ENCODE measurements at places on chromosomes 1 and 21. TPM values are rescaled to one million over a fixed set of nuclear protein-coding genes. Genes with fewer than 3 reads are reported as not detected.

The C4BPA gene
- 0.06 TPM for total RNA-seq

The HSD3B1 gene
- not detected for total RNA-seq

The PGLYRP4 gene
- total RNA-seq = not detected

The TEX38 gene
- not detected for total RNA-seq

The FMO1 gene
- total RNA-seq = not detected

The CELA2B gene
- total RNA-seq = 18.3 TPM

The ATF6 gene
- 25.9 TPM for total RNA-seq

The PATJ gene
- 4.0 TPM for total RNA-seq

The AMPD2 gene
- 42.6 TPM for total RNA-seq

GRCh38 chr1:12052997-12053686 lies 10.0 kb upstream of the TNFRSF8 start:
- H3K27ac ChIP-seq = no peak overlapping the region
- no peaks in the 10 kb centered on the region for H3K36me3 ChIP-seq
- peaks cover 6% of the 10 kb centered on the region for H3K27me3 ChIP-seq
- peaks cover 14% of the 10 kb centered on the region for H3K4me1 ChIP-seq
- no peak for DNase-seq

- peak overlapping the region; percentile 68 for H3K4me3 ChIP-seq
- peaks cover 2% of the 10 kb centered on the region for H3K36me3 ChIP-seq
- no peak for DNase-seq
- no peaks in the 10 kb centered on the region for H3K27me3 ChIP-seq
- peaks cover 24% of the 10 kb centered on the region for H3K4me1 ChIP-seq
- peak overlapping the region; percentile 77 for H3K27ac ChIP-seq
These were observed 700 bp downstream of the PIGV start for GRCh38 chr1:26788515-26788785.

- H3K4me3 ChIP-seq = no peak overlapping the region
- no peaks in the 10 kb centered on the region for H3K27me3 ChIP-seq
- no peak overlapping the region for H3K27ac ChIP-seq
- no peak for DNase-seq
- peaks cover 4% of the 10 kb centered on the region for H3K36me3 ChIP-seq
- H3K4me1 ChIP-seq = peaks cover 11% of the 10 kb centered on the region
These were observed 13.9 kb downstream of the RC3H1 start for GRCh38 chr1:174008269-174008668.

DNA sequence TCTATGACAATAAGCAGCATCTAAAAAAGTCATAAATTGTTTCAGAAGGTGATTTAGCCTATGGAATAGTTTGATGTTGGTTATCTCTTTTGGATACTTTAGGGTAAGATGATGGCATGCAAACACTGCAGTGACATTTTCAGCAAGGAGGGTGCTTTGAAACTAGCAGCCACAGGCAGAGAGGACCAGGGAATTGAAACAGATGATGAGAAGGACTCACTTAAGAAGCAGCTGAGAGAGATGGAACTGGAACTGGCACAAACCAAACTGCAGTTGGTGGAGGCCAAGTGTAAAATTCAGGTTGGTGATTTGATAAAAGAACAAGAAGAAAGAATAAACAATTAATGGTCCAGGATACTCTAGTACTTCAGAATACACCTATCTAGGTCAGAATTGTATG lies 11.2 kb upstream of the CACYBP start:
- no peaks in the 10 kb centered on the region for H3K27me3 ChIP-seq
- no peak for DNase-seq
- H3K27ac ChIP-seq = no peak overlapping the region
- no peaks in the 10 kb centered on the region for H3K36me3 ChIP-seq
- H3K4me1 ChIP-seq = no peaks in the 10 kb centered on the region
- no peak overlapping the region for H3K4me3 ChIP-seq

GRCh38 chr1:37922767-37923550 lies 23.9 kb downstream of the INPP5B start:
- no peak overlapping the region for H3K4me3 ChIP-seq
- H3K36me3 ChIP-seq = peaks cover 10% of the 10 kb centered on the region

DNA sequence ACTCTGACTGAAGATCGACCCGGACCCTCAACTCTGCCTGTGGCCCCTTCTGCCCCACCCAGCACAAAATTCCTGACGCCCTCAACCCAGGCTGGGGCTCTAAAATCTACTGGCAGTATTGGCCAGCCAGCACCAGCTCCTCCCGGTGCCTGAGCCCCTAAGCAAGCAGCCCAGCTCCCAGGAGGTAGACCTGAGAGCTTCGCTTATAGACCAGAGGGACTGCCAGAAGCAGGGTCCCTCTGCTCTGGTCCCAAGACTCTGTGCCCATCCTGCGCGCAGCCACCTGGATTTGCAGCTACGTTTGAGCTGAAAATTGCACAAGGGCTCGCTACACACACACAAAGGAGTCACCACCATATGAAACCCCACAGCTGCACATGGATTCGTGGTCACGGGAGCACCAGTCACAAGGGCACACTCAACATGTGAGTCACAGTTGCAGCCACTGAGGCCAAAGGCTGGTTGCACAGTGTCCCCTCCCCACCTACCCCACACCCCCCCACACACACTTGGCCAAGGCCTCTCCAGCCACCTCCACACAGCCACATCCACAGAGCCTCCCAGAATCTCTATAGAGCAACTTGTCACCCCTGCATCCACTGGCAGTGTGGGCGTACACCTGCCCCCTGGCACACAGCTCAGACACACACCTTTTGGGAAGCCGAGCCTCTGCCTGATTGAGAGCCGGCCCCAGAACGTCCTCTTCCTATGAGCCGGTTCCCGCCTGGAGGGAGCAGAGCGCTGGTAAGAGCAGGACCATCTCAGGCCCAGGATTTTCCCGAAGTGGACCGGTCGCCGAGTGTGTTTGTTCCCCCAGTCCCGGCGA lies 1.1 kb upstream of the DMBX1 start:
- H3K4me1 ChIP-seq = no peaks in the 10 kb centered on the region
- no peaks in the 10 kb centered on the region for H3K36me3 ChIP-seq
- no peak overlapping the region for H3K27ac ChIP-seq
- no peak for DNase-seq
- peaks cover 29% of the 10 kb centered on the region for H3K27me3 ChIP-seq

- no peak for DNase-seq
- H3K27me3 ChIP-seq = no peaks in the 10 kb centered on the region
- no peak overlapping the region for H3K27ac ChIP-seq
- H3K4me1 ChIP-seq = no peaks in the 10 kb centered on the region
These were observed 20.7 kb downstream of the NGF start for GRCh38 chr1:115317101-115318012.

GRCh38 chr1:28343405-28343804 lies 14.6 kb downstream of the MED18 start:
- DNase-seq = no peak
- no peaks in the 10 kb centered on the region for H3K4me1 ChIP-seq
- no peaks in the 10 kb centered on the region for H3K36me3 ChIP-seq
- no peak overlapping the region for H3K4me3 ChIP-seq

DNA sequence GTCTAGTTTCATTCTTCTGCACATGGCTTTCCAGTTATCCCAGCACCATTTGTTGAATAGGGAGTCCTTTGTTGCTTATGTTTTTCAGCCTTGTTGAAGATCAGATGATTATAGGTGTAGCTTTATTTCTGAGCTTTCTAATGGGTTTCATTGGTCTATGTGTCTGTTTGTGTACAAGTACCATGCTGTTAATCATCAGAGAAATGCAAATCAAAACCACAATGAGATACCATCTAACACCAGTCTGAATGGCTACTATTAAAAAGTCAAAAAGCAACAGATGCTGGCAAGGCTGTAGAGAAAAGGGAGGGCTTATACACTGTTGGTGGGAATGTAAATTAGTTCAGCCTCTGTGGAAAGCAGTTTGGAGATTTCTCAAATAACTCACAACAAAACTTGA lies 321.5 kb upstream of the PTBP2 start:
- DNase-seq = no peak
- no peaks in the 10 kb centered on the region for H3K4me1 ChIP-seq
- no peaks in the 10 kb centered on the region for H3K36me3 ChIP-seq

DNA sequence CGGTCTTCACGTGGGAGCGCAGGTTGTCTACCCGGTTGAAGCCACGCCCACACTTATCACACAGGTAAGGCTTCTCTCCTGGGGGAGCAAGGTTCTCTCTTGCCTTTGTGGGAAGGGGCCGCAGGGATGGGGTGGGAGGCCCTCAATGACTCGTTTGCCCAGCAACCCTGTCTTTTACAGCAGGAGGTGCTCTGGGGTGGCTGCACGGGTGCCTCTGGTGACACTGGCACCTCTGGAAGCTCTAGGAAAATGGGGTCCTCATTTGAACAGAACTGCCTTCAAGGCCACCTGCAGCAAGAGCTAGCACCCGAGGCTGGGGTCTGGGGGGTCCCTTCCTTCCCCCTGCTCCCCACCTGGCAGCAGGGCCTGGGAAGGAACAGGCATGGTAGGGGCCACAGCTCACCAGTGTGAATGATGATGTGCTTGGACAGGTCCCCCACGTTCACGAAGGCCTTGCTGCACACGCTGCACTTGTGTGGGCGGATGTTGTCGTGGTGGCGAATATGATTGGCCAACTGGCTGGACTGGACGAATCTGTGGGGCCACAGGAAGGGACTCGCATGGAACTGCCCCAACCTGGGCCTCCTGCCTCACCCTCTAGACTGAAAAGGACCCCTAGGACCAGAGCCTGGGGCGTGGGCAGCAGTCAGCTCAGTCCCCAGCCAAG lies 33.1 kb downstream of the ZBTB17 start:
- peaks cover 1% of the 10 kb centered on the region for H3K4me1 ChIP-seq
- no peaks in the 10 kb centered on the region for H3K27me3 ChIP-seq
- no peak overlapping the region for H3K27ac ChIP-seq
- peaks cover 92% of the 10 kb centered on the region for H3K36me3 ChIP-seq

DNA sequence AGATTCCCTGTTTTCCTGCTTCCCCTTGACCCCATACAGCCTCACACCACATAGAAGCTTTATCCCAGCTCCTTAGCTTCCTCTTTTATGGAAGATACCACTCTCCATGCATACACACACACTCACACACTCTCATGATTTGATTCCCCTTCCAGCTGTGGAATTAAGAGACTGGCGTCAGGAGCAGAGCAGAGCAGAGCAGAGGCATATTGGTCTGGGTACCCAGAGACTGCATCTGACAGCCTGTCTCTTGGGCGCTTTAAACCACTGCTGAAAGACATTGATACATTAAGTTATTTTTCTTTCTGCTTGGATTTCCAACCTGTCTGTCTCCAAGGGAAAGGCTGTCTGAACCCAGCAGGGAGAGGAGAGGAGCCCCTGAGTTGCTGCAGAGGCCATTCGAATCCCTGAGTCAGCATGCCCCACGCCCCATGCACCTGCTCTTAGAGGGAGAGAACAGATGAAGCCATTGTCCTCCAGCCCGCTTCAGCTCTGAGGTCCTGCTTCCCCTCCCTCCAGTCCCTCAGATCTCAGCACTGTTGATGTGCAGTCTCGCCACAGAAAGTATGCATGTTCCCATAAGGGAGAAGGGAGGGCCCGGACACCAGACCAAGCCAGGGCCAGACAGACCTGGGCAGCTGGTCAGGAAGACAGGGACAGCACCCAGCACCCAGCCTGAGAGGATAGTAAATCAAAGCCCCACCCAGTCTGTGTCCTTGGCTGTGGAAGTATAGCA lies 66.7 kb upstream of the GJB5 start:
- no peaks in the 10 kb centered on the region for H3K36me3 ChIP-seq
- H3K27ac ChIP-seq = no peak overlapping the region
- no peak overlapping the region for H3K4me3 ChIP-seq

DNA sequence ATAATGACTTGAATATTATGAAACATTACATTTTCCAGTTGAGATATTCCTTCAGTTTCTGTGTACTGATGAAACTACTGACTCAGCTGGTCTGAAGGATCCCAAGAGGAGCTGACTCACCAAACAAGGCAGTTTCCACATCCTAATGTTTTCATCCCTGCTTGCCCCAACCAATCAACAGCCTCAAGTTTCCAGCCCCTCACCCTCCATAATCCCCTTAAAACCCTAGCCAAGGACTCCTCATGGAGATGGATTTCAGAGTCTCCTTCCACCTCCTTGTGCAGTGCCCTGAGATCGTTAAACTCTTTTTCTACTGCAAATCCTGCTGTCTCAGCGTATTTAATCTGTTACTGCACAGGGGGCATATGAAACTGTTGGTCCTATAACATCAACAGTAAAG lies 83.1 kb upstream of the HAO2 start:
- H3K4me1 ChIP-seq = peaks cover 1% of the 10 kb centered on the region
- no peaks in the 10 kb centered on the region for H3K36me3 ChIP-seq
- no peak overlapping the region for H3K27ac ChIP-seq

- peaks cover 27% of the 10 kb centered on the region for H3K36me3 ChIP-seq
- peaks cover 45% of the 10 kb centered on the region for H3K4me1 ChIP-seq
- peak overlapping the region; percentile 4 for H3K27ac ChIP-seq
- H3K4me3 ChIP-seq = no peak overlapping the region
These were observed 31.0 kb downstream of the PALMD start for GRCh38 chr1:99676876-99677275.

- H3K4me3 ChIP-seq = no peak overlapping the region
- H3K27me3 ChIP-seq = no peaks in the 10 kb centered on the region
- peak; percentile 14 for DNase-seq
- no peaks in the 10 kb centered on the region for H3K4me1 ChIP-seq
- H3K27ac ChIP-seq = no peak overlapping the region
These were observed 15.8 kb downstream of the SNX7 start for GRCh38 chr1:98677288-98677687.

GRCh38 chr1:117061986-117062415 lies 1.9 kb downstream of the TTF2 start:
- no peaks in the 10 kb centered on the region for H3K27me3 ChIP-seq
- peaks cover 16% of the 10 kb centered on the region for H3K36me3 ChIP-seq
- H3K4me3 ChIP-seq = no peak overlapping the region
- H3K27ac ChIP-seq = no peak overlapping the region
- peaks cover 10% of the 10 kb centered on the region for H3K4me1 ChIP-seq

DNA sequence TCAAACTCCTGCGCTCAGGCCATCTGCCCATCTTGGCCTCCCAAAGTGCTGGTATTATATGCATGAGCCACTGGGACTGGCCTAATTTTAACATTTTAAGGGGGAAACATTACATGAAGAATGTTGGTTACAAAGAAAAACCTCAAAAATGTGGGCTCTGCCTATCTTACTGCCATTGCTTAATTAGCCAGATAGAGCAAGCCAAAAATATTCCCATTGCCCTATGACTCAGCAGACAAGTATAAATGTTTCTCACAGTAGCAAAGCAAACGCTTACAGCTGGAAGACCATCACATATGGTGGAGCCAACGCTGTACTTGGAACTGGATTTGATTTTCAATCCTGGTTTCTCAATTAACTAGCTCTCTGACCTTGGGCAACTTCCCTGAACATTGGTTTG lies 502.0 kb downstream of the SMYD3 start:
- no peak overlapping the region for H3K27ac ChIP-seq
- no peak overlapping the region for H3K4me3 ChIP-seq
- no peaks in the 10 kb centered on the region for H3K36me3 ChIP-seq
- no peaks in the 10 kb centered on the region for H3K27me3 ChIP-seq
- DNase-seq = no peak

- no peak overlapping the region for H3K4me3 ChIP-seq
- H3K27me3 ChIP-seq = peaks cover 18% of the 10 kb centered on the region
- no peaks in the 10 kb centered on the region for H3K4me1 ChIP-seq
These were observed 193.8 kb upstream of the AJAP1 start for GRCh38 chr1:4460651-4461050.

- H3K27me3 ChIP-seq = no peaks in the 10 kb centered on the region
- H3K4me1 ChIP-seq = no peaks in the 10 kb centered on the region
- no peak overlapping the region for H3K27ac ChIP-seq
- DNase-seq = no peak
- no peak overlapping the region for H3K4me3 ChIP-seq
These were observed 20.7 kb downstream of the SIM2 start for GRCh38 chr21:36719614-36720013.

Data from SJCRH30 (cell line).